ENCODE measurements at places on chromosomes 12 and 14.

DNA sequence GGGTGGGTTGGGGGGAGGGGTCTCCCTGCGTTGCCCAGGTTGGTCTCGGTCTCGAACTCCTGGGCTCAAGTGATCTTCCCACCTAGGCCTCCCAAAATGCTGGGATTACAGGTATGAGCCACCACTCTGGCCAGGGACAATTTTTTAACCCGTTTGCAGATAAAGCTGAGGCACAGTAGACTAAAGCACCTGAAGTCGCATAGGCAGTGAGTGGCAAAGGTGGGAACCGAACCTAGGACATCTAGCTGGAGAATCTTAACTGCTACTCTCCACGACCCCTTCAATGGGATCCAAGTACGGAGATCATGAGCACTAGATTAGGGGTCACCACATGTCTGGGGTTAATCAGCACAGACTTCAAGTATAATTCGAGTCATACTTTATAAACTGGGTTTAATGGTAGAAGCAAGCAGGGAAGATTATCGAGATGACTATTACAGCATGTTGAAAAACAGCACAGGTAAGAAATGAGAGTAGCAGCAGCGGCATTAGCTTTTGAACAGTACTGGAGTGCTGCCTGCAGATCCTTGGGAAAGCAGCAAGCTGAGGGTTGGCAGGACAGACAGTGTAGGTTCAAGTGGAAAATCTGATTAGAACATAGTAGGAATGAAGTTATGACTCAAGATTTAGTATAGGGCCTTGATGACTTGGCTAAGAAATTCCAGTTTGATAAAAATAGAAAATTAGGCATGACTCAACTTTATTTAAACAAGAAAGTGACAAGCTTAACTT, 23.9 kb downstream of the NID2 start:
- no peak for DNase-seq

DNA sequence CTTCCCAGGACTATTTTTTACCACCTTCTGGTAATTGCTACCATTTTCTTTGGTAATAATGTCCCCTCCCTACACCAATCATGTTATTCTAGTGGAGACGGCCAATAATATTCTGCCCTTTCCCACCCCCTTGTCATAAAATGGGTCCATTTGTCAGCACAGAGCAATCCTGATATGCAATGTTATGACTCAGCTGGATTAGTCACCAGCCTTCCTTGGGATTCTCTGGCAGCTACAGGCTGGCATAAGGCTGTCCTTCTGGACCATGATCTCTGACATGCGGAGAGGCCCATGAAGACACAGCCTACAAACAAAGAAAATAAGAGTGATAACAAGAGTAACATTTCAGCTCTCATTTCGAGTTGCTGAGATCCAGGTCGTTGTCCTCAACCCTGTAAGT, 222.0 kb upstream of the CPNE8 start:
- no peak for DNase-seq

GRCh38 chr14:65877624-65878023, 465.1 kb downstream of the FUT8 start:
- peak; percentile 50 for DNase-seq

- no peak for DNase-seq
Measured at GRCh38 chr14:87995500-87996290, 2.7 kb upstream of the GALC start.

DNA sequence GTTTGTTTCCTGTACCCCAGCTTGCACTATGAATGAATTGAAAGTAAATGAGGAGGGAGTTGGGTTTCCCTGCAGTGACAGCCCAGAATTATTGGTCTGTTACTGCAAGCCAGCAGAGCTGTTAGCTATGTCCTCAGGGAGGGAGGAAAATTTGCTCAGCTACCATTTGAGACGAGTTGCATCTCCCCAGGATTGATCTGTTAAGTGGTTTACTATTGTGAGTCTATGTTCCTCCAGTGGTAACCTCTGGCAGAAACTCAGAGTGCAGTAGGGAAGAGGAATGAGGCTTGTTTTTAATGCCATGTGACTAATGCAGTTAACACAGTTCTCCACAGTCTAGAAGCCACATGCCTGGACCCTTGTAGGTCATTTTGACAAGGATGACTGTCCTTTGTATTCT, 173.9 kb downstream of the SLC15A4 start:
- no peak for DNase-seq

Measured in CD4-positive, alpha-beta T cell treated with Interleukin-15 for 4 hours (primary cell).